Subcutaneous preadipocyte (primary cell): ENCODE measurements at places on chromosomes 16 and 17. TPM values are rescaled to one million over a fixed set of nuclear protein-coding genes. Genes with fewer than 3 reads are reported as not detected.

The NPIPB6 gene
- not detected in 2 replicates for total RNA-seq

The IGSF6 gene
- total RNA-seq, result not detected in 2 replicates

The TCF25 gene
- total RNA-seq, result 159 and 180 TPM in 2 replicates

The EMC6 gene
- 16.0 and 20.6 TPM in 2 replicates for total RNA-seq

The MT1A gene
- total RNA-seq, result 11.1 and 17.6 TPM in 2 replicates

The CENPV gene
- total RNA-seq, result 10.3 and 28.9 TPM in 2 replicates

The CEMP1 gene
- 0.20 TPM in 1 of 2 replicates, not detected in the other for total RNA-seq

The CSH2 gene
- total RNA-seq, result not detected in 2 replicates
